ENCODE measurements at places on chromosomes 13 and 19.

- DNase-seq, result no peak
Observed at GRCh38 chr13:95535243-95535642, 17.3 kb upstream of the CLDN10 start.

DNA sequence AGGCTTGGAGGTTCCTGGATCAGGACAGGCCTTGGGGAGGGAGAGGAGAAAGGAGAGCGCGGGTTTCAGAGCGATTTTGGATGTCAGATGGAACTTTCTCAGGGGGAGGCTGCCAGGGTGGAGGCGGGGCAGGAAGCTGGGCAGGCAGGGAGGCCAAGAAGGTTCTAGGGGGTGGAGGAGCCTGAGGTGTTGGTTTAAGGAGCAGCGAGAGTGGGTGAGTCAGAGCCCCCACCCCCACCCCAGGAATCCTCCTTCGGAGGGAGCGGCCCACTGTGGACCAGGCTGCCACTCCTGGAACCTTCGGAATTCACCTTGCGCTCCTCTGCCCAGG is 15.9 kb upstream of the NOP53 start:
- DNase-seq, result no peak

DNA sequence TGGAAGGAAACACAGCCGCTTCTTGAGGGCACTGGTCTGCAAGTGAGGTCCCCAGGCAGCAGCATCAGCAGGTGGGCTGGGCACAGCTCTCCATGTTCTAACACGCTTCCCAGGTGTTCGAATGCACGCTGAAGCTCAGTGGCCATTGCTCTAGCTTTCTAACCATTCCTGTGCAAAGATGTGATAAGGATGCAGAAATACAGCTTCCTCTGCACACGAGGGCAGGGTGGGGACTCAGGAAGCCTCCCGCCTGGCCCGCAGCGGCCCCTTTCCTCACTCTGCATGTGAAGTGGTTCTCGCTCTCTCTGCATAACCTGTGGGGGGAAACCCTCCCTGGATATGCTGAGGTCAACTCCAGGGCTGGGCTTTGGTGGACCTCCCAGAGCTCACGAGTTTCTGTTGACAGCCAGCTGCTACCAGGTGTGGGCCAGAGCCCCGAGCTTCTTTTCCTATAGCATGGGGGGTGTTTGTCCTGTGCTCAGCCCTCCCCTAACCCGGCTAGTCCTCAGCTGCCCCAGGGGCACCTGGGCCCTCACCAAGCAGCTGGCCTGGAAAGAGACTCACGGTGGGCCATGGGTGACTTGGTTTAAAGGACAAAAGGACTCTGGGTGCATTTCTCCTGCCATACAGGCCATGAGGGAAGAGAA is 168.2 kb downstream of the TEX29 start:
- peak; percentile 7 for DNase-seq

- DNase-seq, result no peak
Observed at GRCh38 chr13:55528434-55528833, 1612.3 kb upstream of the PRR20A start.
